Activated naive CD4-positive, alpha-beta T cell treated with Interleukin-2 at 50 U/mL for 16 hours (primary cell): ENCODE measurements at places on chromosomes 1 and 21.

DNA sequence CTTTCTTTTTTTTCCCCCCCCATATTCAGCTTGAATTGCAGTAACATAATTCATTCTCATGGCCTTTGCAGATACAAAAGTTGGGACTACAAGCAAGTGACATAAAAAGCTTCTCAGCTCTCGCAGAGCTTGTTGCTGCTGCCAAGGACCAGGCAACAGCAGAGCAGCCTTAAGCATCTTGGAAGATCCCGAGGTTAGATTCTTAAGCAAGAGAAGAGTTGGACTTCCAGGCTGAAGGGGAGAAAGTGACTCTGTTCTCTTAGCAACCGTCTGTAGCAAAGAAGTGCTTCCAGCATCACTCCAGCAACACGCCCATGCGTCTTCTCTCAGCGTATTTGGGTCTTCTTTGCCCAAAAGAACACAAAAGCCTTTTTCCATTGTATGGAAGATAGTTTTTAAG, 20.7 kb downstream of the AGT start:
- no peak for DNase-seq

- DNase-seq: no peak
These were observed 4.4 kb upstream of the ASCL5 start for GRCh38 chr1:201131398-201131797.

DNA sequence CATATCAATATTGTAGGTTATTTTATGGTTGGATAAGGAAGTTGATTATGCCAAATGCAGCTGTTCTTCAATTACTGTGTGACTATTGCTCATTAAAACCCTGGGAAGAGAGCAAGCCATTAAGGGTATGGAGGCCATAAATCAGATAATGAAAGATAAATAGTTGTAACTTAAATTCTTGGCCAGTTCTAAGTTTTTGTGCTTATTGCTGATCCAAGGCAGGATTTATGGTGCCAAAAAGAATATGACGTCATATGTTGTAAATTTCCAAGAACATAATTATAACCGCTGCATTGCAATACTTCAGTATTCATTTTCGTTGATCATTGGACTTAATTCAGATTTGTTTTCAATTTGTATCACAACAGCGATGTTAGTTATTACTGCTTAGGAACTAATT, 211.6 kb downstream of the LRRC40 start:
- DNase-seq: no peak

GRCh38 chr21:46356005-46356338, 32.0 kb downstream of the PCNT start:
- no peak for DNase-seq

DNA sequence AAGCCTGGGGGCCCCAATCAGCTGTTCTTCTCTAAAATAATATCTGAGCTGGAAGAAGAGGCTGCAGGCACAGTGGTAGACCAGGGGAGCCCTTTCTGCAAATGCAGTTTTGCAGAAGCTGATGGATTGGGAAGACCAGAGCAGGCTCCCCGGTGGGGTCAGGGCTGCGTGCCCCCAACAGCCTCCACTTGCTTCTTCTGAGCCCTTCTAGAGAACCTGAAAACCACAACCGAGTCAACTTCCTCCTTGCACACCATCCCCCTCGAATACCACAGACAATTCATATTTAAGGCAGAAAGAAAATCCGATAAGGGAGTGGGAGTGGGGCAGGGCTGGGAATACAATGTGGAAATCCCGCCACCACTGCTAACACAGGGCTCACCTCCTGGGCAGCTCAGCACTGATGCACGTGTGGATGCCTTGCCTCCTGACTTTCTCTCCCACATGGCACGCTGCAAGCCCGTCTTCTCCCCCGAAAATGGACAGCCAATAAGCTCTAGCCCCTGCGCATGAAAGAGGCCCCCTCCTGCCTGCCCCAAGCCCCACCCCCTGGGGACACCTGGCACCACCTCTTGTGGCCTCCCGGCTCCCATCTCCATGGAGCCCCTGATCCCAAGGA, 25.4 kb upstream of the ALDH4A1 start:
- peak; percentile 47 for DNase-seq

DNA sequence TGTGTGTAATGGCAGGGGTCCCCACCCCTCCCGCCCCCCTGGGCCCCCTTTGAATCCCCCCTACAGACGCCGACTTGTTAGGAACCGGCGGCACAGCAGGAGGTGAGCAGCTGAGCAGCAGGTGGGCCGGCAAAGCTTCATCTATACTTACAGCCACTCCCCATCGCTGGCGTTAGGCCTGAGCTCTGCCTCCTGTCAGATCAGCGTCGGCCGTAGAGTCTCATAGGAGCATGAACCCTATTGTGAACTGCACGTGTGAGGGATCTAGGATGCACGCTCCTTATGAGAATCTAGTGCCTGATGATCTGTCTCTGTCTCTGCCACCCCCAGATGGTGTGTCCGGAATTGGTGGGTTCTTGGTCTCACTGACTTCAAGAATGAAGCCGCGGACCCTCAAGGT, 14.9 kb upstream of the VPS26C start:
- DNase-seq: peak; percentile 5

DNA sequence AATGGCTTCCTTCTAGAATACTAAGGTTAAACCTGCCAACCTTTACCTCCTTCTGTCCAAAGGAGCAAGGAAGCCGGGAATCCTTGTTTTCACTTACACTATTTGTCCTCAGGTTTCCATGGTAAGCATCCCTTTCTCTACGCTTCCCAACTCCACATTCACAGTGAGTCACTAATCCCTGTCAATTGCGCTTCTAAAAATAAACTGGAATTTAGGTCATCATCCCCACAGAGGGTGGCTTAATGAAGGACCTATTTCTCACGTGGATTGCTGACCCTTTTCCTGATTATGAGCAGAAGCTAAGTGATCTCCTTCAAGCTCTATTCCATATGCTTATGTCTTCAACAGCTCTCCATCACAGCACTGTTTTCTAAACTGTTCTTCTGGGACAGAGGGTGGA, 39.9 kb upstream of the ABCA4 start:
- DNase-seq: no peak

GRCh38 chr21:15976807-15977206, 247.0 kb downstream of the USP25 start:
- no peak for DNase-seq

- DNase-seq: no peak
These were observed 4.2 kb downstream of the ST6GALNAC5 start for GRCh38 chr1:76871355-76871974.

DNA sequence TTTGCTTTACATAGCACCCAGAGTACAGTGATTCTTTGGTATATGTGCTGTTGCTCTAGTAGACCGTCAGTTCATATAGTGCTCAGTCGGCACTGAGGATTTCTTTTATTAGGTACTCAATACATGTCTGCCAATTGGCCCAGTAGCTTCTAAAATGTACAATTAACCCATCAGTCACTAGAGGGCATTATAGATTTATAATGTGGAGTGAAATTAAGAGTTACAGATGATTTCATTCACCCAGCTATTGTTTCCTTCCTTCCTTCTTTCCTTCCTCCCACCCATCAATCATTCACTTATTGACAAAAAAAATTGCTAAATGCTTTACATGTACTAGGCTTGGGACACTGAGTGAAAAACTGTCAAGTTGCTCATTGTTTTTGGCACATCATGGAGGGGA, 263.6 kb upstream of the USP24 start:
- no peak for DNase-seq

GRCh38 chr1:248710305-248710900, 7.8 kb upstream of the OR14I1 start:
- no peak for DNase-seq

- no peak for DNase-seq
These were observed 247.9 kb downstream of the AMY1C start for GRCh38 chr1:103997631-103998030.

DNA sequence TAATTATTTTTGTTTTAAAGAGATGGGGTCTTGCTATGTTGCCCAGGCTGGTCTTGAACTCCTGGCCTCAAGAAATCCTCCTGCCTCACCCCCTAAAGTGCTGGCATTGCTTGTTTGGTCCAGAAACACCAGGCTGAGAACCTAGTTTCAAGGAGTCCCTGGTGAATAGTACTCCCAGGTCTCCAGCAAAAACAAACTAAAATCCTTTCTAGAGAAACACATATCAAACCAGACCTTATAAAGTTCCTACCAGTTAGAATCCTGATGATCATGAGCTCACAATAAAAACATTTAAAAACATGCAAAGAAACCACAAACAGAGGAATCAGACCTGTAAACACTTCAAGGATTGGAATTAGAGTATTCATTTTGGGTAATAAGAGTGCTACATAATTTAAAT, 34.4 kb upstream of the PADI1 start:
- DNase-seq: no peak

GRCh38 chr21:37793660-37794059, 122.6 kb downstream of the KCNJ6 start:
- no peak for DNase-seq

DNA sequence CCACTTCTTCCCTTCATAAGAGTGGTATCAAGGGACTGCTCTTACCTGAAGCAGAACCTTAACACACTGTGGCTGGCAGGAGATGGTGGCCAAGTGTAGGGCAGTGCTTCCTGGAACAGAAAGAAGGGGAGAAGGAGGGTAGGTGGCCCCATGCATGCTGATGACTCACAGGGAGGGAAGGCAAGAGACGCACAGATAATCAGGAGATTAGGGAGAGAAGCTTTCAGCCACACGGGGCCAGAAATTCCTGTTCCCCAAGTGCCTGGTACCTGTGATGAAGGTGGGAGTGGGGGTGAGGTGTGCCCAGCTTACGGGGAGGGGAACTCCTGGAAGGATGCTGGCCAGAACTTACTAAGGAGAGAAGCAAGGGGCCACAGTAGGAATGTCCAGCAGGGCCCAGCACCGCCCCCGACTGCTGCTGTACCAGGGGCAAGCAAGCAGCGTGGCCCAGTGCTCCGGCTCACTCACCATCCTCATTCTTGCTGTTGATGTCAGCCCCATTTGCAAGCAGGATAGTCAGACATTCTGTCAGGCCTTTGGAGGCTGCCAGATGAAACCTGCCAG, 7.7 kb downstream of the ANKRD35 start:
- no peak for DNase-seq

DNA sequence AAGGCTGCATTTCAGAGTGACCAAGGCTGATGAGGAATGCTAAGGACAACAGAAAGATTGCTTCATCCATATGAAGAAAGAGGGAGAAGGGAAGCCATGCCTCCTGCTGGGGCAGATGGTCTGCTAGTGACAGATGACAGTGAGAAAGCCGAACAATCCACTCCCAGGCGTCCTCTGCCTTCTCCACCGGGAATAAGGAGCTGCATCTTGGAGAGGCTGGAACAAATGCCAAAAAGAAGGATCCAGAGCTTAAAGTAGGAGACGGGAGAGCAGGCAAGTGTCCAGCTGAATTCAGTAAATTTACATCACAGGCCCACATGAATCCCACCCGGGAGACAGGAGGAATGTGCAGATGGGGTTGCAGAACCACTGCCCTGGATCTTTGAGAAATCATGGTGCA, 33.4 kb downstream of the DDX20 start:
- DNase-seq: no peak

- no peak for DNase-seq
These were observed 19.9 kb upstream of the HMGCL start for GRCh38 chr1:23845163-23845562.

GRCh38 chr1:48001696-48002095, 4.5 kb upstream of the TRABD2B start:
- no peak for DNase-seq

- DNase-seq: no peak
These were observed 1183.4 kb downstream of the AMY1C start for GRCh38 chr1:104932949-104933679.

GRCh38 chr21:20083925-20084324, 914.3 kb upstream of the NCAM2 start:
- DNase-seq: no peak

DNA sequence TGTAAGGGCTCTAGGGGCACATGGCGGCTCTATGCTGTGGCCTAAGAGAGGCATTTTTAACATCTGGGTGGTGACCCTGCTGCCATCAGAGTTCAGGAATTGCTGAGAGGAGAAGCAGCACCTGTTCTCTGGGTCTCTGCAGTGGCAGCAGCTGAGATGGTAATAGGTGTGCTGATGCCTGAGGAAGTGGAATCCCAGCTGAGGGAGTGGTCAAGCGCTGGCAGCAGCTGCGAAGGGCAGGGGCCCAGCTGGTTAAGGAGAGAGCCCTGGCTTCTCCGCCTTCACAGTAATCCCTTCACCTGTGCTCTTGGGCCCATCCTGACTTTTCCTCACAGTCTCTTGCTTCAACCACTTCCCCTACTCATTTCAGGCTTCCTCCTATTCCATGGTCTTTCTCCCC, 39.8 kb downstream of the GJA5 start:
- no peak for DNase-seq

GRCh38 chr1:164855716-164856329, 296.8 kb downstream of the PBX1 start:
- DNase-seq: no peak

GRCh38 chr1:1955621-1956094, 36.6 kb upstream of the TMEM52 start:
- DNase-seq: no peak

GRCh38 chr1:175512637-175513412, 230.6 kb downstream of the TNR start:
- no peak for DNase-seq

- peak; percentile 86 for DNase-seq
These were observed 9.3 kb upstream of the MDM4 start for GRCh38 chr1:204506969-204507316.

DNA sequence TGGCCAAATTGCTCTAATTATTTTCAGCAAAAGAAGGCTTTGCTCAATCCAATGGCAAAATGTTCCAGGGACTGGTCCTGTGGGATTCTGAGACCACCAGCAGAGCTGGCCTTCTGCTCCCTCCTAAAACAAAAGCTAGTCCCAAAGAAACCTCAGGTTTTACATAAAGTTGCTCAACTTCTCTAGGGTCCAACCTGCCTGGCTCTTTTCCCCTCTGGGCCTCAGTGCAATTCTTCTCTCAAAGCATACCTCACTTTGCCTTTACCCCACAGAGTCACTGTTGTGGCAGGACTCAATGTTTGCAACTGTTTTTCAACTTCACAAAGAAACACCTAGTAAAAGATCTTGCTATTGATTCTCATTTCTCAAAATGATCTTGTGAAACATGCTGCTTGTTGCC, 39.8 kb downstream of the TBX15 start:
- no peak for DNase-seq

GRCh38 chr1:186896211-186896610, 67.5 kb downstream of the PLA2G4A start:
- DNase-seq: no peak

- DNase-seq: no peak
These were observed 7.7 kb downstream of the ABCG1 start for GRCh38 chr21:42226626-42227025.
